ENCODE measurements at places on chromosomes 4 and X. TPM values are rescaled to one million over a fixed set of nuclear protein-coding genes. Genes with fewer than 3 reads are reported as not detected.

DNA sequence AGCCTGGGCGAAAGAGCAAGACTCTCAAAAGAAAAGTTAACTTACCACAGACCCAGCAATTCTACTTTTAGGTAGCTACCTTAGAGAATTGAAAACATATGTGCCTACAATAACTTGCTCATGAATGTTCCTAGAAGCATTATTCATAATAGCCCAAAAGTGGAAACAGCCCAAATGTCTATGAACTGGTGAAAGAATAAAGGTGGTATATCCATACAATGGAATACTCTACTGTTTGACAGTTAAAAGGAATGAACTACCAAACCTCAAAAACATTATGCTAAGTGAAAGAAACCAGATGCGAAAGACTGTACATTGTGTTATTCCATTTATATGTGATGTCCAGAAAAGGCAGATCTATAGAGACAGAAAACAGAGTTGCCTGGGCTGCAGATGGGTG, 131.4 kb downstream of the UCHL1 start:
- DNase-seq: no peak

PUDP gene
- 34.0 TPM for total RNA-seq

DNA sequence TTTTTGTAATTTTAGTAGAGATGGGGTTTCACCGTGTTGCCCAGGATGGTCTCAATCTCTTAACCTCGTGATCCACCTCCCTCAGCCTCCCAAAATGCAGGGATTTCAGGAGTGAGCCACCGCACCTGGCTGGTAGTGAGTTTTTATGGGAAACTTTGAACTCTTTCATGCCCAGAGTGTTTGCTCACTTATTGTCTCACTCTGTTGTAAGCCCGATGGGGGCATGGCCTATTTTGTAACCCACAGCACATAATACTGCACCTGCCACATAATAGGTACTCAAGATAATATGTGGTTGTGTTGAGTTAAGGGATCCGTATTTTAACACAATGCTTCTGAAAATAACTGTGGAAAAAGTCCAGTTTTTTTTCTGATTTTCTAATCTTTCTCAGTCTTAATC, 109.6 kb upstream of the GIMD1 start:
- no peak for DNase-seq

TAF7L gene
- total RNA-seq: not detected

GAGE1 gene
- not detected for total RNA-seq

PNMA6E gene
- total RNA-seq: not detected

- no peak for DNase-seq
These were observed 199.7 kb downstream of the NLGN4X start for GRCh38 chrX:6029014-6029413.

SLIT2 gene
- 9.0 TPM for total RNA-seq

DNA sequence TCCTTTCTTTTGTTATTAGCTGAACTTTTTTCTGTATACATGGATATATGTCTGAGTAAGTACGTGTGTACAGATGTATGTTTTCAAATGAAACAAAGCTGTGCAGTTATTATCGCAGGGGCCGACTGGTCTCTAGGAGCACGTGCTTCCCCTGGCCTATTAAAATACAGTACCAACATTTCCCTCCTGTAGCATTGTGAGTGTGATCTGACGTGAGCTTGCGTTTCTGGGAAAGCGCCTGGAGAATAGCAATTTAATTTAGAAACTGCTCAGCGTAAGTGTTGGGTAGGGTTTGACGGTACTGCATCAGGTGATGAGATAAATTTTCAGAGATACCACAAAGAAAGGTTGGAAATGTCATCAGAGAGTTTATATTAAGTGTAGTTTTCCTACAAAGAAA, 173.3 kb downstream of the FBXO8 start:
- DNase-seq: no peak

GRCh38 chrX:28120072-28120471, 138.8 kb upstream of the DCAF8L1 start:
- no peak for DNase-seq

DNA sequence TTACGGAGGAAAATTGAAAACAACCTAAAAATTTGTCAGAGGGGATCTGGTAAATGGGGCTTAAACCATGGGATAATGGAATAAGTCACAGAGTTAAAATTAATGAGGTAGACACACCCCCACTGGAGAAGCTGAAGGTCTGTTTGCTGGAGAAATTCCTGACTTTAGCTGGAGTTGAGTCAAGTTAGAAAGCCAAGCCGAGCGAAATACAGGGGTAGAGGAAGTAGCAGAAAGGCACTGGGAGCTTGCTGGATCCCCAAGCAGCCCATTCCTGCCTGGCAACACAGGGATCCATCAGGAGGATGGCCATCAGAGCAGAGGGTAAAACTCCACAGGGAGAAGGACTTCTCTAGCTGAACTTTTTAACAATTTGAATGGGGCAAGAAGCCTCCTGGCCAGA, 163.8 kb downstream of the ATRX start:
- DNase-seq: no peak

IRS4 gene
- total RNA-seq: not detected

DNA sequence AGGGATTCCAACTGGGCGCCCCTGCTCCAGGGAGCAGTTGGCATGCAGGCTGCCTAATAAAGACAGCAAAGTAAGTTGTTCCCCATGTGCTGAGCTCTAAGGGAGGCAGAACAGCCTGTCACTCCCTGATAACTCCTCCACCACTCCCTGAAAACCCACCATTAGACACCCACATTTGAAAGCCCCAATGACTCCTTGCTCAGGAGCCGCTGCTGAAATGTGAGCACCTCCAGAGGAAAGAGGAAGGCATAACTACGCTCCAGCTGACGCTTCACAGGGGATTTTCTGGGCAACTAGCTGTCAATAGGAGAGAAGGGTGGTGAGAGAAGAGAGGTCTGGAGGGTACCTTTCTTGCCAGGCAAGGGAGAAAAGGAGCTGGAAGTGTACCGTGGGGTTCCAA, 62.5 kb downstream of the NPY1R start:
- DNase-seq: no peak

GRCh38 chr4:99845708-99846469, 29.3 kb downstream of the DAPP1 start:
- DNase-seq: no peak

CCDC160 gene
- total RNA-seq: 0.97 TPM

- no peak for DNase-seq
These were observed 52.3 kb downstream of the CPEB2 start for GRCh38 chr4:15054541-15054940.

AMELX gene
- total RNA-seq: not detected

DNA sequence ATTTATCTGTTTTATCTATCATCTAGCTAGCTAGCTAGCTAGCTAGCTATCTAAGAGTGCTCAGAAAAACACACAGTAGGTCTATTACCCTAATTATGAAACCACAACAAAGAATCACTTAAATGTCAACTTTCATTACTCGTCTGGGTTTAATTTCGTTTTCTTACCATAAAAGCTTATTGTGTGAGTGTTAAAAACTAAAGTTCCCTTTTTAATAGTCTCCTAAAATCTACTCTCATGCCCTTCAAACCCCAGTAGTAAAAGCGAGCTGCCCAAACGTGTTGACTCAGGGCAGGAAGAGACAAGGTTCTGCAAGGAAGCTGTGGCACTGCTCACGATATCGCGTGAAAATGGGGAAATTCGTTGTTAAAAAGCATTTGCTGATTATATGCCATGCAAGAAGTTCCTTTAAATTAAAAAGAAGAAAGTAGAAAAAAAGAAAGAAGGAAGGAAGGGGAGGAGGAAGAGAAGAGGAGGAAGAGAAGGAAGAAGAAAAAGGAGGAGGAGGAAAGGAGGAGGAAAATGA, 595 bp downstream of the MBNL3 start:
- DNase-seq: no peak

DNA sequence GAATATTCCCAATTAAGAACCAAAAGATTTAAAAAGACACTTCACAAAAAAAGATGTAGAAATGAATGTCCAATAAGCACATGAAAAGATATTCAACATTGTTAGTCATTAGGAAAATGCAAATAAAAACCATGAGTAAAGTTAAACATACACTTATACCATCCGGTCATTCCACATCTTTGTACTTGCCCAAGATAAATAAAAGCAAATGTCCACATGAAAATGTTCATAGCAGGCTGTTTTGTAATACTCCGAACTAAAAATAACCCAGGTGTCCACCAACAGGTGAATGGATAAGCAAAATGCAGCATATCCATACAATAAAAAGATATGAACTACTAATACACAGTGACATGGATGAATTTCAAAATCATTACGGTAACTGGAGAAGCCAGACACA, 28.6 kb upstream of the ZCCHC4 start:
- DNase-seq: no peak

DNA sequence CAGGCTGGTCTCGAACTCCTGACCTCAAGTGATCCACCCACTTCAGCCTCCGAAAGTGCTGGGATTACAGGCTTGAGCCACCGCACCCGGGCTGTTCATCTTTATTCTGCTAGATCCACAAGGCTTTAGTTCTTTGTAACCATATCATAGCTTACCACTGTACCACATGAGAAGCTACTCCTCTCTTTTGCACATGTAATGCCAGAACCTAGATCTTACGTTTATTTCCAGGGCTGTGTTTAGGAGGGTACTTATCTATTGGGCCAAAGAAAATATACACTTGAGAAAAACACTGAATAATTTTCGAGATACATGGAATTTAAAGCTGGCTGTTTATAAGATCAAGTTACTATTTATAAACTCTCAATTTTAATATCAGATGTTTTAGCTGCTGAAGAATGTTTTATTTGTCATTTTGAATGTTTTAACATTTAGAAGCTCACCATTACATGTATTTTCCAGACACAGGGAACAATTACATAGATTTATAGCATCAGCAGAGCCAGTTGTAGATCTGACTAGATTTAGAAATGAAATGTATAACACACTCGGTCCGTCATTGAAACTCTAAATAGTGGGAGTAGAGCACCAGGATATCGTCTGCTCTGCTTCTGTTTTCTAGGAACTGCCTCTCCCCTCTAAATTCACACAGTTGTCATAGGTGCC, 155.3 kb upstream of the HAND2 start:
- DNase-seq: no peak

GRCh38 chr4:167020410-167020809, 213.9 kb downstream of the SPOCK3 start:
- no peak for DNase-seq

COX7B2 gene
- total RNA-seq: not detected

GRCh38 chr4:125951261-125951887, 636.6 kb downstream of the FAT4 start:
- no peak for DNase-seq

DNA sequence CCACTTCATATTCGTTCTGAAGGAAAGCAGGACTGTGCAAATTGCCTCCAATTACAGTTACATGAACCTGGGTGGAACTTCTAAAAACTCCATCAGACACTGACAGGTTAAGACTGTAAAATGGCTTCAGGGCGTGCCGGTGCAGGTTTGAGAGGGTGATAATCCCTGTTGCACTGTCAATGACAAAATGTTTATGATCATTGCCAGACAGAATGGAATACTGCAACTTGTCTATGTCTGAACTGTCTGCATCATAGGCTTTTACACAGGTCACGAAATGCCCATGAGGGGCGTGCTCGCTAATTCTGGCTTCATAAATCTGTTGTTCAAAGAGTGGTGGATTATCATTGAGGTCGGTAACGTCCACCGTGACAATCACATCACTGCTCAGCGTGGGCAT, 63.7 kb upstream of the MTNR1A start:
- no peak for DNase-seq

DNA sequence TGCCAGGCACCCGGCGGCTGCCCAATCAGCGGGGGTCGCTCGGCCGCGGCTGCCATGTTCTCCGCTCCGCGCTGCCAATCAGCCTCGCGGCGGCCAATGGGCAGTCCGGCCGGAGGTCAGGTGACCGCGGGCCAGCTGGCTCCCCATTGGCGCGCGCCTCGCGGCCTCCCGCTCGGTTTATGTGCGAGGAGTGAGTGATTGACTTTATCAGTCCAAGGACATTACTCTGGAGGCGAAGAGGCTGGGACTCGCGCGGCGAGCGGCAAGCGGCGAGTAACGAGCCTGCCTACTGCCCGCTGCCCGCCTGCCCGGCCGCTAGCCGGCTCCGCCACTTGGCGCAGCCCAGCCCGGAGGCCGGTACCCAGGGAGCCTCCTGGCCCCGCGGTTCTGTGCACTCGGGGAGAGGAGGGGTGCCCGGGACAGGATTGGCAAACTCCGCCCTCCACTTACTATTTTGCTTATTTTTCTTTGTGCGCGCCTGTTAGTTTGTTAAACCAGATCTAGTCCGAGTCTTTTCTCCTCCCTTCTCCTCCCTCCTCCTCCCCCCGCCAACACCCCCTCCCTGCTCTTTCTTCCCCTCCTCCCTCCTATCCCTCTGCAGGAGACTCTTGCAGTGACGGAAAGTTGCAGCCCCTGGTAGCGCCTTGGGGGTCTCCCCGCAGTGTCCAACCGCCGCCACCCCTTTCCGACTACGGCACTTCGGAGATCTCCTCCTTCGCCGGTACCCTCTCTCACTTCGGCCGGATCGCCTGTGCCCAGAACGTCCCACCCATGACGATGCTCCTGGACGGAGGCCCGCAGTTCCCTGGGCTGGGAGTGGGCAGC, at the start of gene ZIC3:
Gene ZIC3 (plus strand): TSS at position 207 of the 825 bp plus-strand sequence. CDS start 565 bp downstream, at position 772.
- peak; percentile 65 for DNase-seq

ARR3 gene
- total RNA-seq: not detected

RHOXF2B gene
- not detected for total RNA-seq

GRCh38 chr4:59127743-59128142, 2017.6 kb upstream of the IGFBP7 start:
- no peak for DNase-seq

GRCh38 chr4:151276787-151277562, at the start of gene PRSS48:
Gene PRSS48, plus strand, starts transcription at chr4:151277161. Its CDS starts 12 bp downstream, at chr4:151277173.
- DNase-seq: peak; percentile 64

NEXMIF gene
- total RNA-seq: not detected

CFI gene
- total RNA-seq: 4.3 TPM

YY2 gene
- total RNA-seq: 1.0 TPM

PCSK1N gene
- total RNA-seq: 0.44 TPM

GRCh38 chr4:122476126-122476525, 19.6 kb upstream of the IL2 start:
- DNase-seq: no peak

UGT8 gene
- not detected for total RNA-seq

CCDC149 gene
- total RNA-seq: 8.0 TPM

TMEM255A gene
- total RNA-seq: 0.06 TPM

EXOC1L gene
- not detected for total RNA-seq

Data from psoas muscle (tissue), 8 donors.